ENCODE measurements at places on chromosomes 12 and 14.
A peak's percentile ranks its signal among the peaks of the same experiment; 100 is the strongest.

DNA sequence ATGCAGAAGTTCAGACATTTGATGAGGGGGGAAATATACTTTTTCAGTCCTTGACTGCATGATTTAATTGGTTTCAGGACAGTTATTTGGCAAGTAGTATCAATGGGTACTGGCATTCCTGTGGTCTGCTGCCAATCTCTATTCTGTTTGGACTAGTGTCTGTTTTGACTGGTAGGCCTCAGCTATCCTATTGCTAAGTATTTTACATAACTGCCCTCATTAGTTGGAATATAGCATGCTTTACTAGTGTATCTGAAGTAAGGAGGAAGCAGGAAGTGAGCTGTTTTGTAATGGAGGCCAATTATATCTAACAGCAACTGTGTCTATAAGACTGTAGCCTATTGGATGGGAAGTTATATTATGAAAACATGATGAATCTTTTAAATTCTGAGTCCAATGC, 104.3 kb downstream of the FLRT2 start:
- no peak for DNase-seq

- DNase-seq = no peak
These were observed 3.7 kb downstream of the SH2B3 start for GRCh38 chr12:111409403-111409779.

DNA sequence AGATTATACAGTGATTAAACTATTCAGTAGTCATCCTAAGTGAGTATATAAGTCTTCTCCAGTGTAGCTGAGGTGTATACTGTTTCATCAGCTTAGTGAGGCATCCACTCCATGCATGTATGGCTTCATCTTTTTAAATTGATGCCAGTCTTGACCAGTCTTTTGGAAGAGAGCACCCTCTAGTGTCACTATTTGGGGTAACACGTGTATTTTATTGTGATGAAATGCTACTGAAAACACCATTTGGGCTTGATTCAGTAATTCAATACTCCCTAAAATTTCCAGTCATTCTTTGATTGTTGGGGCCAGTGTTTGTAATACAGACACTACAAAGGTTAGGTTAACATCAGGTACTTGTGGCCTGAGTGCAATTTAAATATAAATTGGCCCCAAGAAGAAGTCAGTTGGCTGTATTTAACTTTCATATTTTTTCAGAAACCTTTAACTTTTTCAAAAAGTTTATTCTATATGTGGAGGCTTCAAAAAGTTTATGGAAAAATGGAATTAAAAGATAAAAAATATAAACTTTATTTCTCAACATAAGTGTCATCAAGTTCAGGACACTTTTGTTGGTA, 35.3 kb downstream of the MIPOL1 start:
- DNase-seq = peak; percentile 3

GRCh38 chr14:93023802-93024434, 91.8 kb downstream of the ITPK1 start:
- DNase-seq = no peak
